Activated T-cell treated with anti-CD3 and anti-CD28 coated beads for 48 hours (primary cell): ENCODE measurements at places on chromosomes 4 and X.
A peak's percentile ranks its signal among the peaks of the same experiment; 100 is the strongest.

- no peak for DNase-seq
These were observed 2.4 kb upstream of the BCORL1 start for GRCh38 chrX:129980001-129980401.

DNA sequence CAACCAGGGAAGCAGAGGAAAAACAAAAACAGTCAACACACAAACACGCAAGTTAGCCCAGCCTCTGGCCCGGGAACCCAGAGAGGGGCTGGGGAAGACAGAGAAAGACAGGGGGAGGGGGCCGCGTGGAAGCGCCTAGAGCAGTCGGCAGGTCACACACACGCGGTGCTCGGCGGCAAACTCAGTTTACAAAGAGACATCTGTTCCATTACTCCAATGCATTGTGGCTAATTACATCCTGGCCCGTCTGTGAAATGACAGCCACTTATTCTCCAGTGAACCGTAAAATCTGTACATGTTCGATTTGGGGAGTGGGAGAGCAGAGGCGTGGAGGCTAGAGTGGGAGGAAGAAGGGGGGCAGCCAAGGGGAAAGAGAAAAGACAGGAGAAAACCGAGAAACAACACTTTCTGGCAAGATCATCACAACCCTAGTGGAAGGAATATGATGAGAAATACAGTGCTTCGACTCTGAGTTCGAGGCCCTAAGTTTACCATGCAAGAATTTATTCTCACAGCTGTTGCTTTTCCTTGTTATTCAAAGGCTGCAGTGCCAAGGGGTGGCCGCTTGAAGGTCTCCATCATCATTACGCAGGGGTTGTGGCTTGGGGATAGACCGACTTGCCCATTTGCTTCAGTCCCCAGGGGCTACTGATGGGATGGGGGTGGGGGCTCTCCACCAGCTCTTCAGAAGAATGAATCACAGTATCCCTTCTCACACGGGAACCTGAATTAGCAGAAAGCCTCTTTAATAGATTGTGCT lies 167.7 kb downstream of the MGST2 start:
- no peak for DNase-seq

DNA sequence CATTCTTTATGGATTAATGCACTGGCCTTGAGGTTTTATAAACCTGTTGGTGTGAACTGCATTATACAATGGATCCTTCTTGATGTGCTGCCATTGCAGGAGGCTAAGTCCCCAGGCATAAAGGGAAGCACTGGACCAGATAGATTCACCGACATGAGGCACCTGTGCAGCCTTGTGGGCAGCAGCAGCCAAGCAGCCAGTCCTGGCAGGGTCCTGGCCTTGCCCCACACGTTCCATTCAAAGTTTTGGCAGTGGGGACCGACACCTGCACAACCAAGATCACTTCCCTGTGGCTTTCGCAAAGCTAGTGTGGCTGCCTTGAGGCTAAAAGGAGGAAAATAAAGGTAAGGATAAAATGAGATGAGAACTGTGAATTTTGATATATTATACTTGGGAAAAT lies 53.1 kb downstream of the TMEM156 start:
- no peak for DNase-seq

DNA sequence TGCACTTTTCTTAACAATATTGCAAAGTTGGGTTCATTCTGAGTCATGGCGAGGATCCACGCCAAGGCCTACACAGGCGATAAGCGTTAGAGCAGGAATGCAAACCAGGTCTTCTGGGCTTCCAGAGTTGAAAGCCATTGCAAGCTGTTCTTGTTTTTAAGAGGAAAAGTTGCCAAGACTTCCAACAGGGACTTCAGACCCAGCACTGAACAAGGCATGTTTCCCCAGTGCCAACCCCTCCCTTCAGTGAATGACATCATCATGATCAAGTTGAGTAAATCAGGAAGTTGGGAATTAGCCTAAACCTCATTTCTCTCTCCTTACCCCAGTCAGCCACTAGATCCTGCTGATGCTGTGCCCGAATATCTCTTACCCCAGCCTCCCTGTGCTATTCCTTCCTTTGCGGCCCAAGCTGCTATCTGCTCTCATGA lies 355.1 kb downstream of the HS3ST1 start:
- no peak for DNase-seq

- DNase-seq: no peak
These were observed 156.5 kb upstream of the ETNPPL start for GRCh38 chr4:108919226-108919893.

DNA sequence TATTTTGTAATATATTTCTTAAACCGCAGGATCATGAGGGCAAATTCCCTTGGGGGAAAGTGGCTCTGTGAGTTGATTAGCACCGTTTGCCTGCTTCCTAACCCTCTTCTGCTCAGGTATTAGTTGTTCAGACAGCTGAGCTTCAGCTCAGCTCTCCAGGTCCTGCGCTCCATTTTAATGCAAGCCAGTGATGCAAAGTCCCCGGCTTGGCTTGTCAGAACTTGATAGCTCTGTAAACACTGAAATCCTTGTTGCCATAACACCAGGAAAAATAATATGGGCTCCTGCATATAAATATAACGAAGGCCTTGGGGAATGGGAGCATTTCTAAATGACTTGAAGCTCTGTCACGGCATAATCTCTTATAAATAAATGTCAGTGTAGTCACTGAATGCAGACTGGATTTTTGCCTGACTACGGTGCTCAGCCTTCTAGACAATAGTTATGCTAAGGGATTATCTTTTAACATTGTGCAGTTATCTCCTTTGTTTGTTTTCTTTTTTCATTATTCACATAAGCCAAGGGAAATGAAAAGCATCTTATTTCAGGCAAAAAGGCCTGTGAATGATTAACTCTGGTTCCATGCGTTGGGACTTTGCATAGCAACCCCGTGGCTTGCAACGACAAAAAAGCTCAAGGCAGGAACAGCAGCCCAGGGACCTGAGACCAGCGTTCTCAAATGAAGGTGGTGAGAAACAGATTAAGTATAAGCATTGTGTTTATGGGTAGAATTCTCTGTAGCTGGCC lies 253.2 kb downstream of the SPRY1 start:
- DNase-seq: no peak

GRCh38 chr4:136864604-136865185 lies 667.6 kb downstream of the PCDH18 start:
- DNase-seq: no peak

GRCh38 chrX:19670854-19671620 lies 155.7 kb upstream of the MAP3K15 start:
- DNase-seq: no peak

DNA sequence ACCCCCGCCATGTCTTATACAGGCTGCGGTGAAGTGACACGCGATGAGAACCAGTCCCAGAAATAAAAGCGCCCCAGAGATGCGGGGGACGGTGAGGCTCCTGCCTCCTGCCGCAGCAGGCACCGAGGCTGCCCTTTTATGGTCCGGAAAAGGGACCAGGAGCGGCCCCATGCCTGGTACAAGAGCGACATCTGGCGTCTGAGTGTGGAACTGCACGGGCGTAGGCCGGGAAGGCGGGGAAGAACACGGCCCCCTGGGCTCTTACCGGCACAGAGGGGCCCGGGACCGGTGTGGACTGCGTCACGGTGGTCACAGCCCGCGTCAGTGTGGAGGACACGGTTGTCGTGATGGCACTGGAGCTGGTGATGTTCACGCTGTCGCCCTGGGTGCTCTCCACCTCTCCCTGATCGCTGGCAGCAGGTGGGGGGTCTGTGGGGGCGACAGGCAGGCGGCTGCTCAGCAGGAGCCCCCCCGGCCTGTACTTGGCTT lies 8.9 kb upstream of the RENBP start:
- DNase-seq: peak; percentile 66

DNA sequence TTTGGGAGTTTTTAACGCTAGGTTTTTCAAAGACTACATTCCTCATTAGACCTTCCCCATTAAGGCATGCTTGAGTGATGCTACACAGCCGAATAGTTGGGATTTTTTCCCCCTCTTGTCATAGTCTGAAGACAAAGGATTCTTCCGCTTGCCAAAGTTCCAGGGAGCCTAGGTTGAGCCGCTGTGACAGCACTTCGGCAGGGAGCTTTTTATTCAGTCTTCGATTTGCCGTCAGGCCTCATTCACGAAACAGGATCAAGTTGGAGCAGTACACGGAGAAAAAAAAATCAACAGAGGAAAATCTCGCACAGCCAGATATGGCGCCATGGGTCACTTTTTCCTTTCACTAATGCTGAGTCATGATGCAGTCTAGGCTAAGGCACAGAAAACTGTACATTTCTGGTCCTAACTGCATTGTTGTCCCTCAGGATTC lies 24.3 kb downstream of the SHROOM3 start:
- DNase-seq: no peak

DNA sequence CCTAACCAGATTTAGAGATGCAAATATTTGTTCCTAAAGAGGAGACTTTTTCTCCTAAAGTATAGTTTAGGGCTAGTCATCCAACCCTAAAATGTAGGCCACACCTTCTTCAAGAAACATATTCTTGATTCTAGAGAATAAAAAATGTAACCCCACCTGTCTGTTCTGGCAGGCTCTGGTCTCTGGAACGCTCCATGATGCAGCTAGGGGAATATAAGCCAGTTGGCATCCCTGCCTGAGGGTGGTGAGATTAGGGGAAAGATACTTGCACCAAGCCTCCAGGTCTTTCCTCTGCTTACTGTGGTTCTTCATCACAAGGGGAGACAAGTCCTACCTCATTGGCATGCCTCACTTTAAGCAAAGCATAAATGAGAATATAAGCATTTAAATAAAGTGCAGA lies 21.2 kb upstream of the TBC1D9 start:
- no peak for DNase-seq

GRCh38 chr4:2412534-2412884 lies 5.9 kb downstream of the ZFYVE28 start:
- DNase-seq: peak; percentile 61

DNA sequence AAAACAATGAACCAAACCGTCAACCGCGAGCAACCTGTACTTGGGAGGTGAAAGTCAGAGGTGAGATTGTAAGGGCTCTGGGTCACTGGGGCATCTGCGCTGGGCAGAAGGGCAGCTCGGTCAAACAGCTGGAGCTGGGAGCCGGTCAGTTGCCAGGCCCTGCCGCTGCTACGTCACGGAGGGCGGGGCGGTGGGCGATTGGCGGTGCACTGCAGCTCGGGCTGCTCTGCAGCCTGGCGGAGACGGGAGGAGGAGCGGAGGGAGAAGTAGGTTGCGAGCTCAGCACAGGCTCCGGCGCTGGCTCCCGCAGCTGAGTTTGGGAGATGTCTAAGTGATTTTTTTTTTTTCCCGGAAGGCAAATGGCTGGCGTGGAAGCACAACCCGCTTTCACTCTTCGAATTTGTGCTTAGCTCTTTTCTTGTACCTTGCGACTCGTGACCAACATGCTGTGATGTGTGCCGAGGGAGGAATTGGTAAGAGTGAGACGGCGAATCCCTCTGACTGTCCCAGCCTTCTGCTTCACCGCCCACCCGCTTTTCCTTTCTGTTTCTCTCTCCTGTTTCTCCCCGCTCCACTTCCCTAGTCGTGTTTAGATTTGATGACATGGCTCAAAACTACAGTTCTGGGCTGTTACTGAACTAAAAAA lies at the start of gene ATP10D:
TSS of gene ATP10D (plus strand) at position 229 of the 646 bp plus-strand sequence. CDS start 27,266 bp downstream, outside the sequence.
- peak; percentile 77 for DNase-seq

- no peak for DNase-seq
These were observed 73.1 kb downstream of the RAPGEF2 start for GRCh38 chr4:159175989-159176375.

DNA sequence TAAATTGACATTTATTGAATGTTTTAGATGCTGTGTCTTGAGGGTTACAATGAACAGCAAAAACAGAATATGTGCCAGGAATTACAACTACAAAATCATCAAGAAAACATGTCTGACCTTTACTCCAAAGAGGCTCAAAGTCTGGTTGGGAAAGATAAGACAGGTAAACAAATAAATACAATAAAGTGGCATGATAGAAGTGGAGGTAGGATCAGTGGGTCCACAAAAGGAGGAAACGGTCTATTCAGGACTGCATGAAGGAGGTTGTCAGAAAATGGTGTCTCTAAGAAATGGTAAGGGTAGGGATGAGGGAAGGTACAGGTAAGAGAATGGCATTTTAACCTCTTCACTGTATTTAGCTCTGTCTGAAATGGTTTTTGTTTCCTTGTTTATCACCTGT lies 3.8 kb downstream of the ARHGEF38 start:
- DNase-seq: no peak

- no peak for DNase-seq
These were observed 102.4 kb downstream of the CAMK2D start for GRCh38 chr4:113659127-113659526.

- no peak for DNase-seq
These were observed 152.3 kb downstream of the WDFY3 start for GRCh38 chr4:84814094-84814750.

GRCh38 chr4:108433832-108434231 lies 186.5 kb upstream of the RPL34 start:
- DNase-seq: no peak

- no peak for DNase-seq
These were observed 90.8 kb downstream of the NAA11 start for GRCh38 chr4:79235095-79235494.

GRCh38 chrX:49061490-49061889 lies 2.7 kb downstream of the CCDC120 start:
- no peak for DNase-seq

DNA sequence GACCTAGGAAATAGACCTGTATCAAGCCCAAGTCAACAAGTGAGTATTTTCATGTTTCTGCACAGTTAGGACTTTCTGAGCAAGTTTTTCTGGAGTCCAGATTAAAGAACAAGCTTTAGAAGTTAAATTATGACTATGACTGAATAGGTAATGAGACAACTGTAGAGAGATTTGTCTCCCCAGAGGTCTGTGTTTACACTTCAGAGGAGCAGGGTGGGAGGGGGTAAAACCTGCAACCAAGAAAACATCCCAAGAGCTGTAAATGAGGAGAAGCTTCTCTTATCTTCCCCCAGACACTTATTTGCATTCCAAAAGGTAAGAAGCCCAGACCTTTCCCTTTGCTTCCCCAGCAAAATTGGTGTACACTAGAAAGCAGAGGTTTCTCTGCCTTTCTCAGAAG lies 22.1 kb upstream of the CEP135 start:
- no peak for DNase-seq

DNA sequence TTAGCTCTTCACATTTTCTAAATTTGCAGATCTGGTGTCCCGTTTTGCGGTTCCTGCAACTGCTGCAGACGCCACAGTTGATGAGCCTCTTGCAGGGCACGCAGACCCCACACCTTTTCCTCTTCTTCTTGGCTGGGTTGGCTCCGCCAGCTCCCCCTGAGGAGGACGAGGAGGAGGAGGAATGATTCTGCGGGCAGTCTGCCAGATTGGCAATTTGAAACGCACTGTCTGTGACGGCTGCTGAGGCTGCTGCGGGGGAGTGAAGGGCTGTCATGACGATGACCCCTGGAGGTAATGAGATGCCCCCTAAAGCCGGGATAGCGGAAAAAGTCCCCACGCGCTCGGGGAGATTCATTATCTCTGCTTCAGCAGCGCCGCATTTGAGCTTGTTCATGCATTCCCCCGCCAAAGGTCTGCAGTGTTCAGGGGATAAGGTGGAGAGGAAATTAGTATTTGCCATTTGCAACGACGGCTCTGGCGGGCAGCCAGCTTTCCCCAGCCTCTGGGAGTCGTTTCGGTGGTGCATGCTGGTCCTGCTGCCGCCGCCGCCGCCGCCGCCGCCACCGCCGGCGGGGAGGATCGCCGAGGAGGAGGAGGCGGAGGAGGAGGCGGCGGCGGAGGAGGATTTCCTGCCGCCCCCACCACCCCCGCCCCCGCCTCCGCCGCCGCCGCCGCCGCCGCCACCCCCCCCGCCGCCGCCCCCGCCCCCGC lies 3.8 kb downstream of the CXXC4 start:
- no peak for DNase-seq

GRCh38 chrX:129043138-129043537 lies 480.2 kb downstream of the SMARCA1 start:
- DNase-seq: no peak

GRCh38 chr4:168886351-168886750 lies 123.7 kb downstream of the CBR4 start:
- no peak for DNase-seq

- DNase-seq: no peak
These were observed 150.3 kb upstream of the MAOA start for GRCh38 chrX:43505769-43506168.

GRCh38 chrX:109939498-109939897 lies 63.4 kb upstream of the TMEM164 start:
- DNase-seq: no peak
